ENCODE measurements at places on chromosomes 2 and 18. TPM values are rescaled to one million over a fixed set of nuclear protein-coding genes. Genes with fewer than 3 reads are reported as not detected.

The CHRNG gene
- total RNA-seq, result not detected

The INO80D gene
- 33.5 TPM for total RNA-seq

The CHRND gene
- total RNA-seq, result not detected

The GREB1L gene
- total RNA-seq, result 6.0 TPM

The PDCL3 gene
- 15.8 TPM for total RNA-seq

The CIDEA gene
- 0.58 TPM for total RNA-seq
